ENCODE measurements at places on chromosomes 1 and 21.

- no peak for DNase-seq
Measured at GRCh38 chr1:232927830-232928505, 22.4 kb upstream of the NTPCR start.

GRCh38 chr1:234931404-234931973, 197.1 kb downstream of the TOMM20 start:
- DNase-seq: no peak

GRCh38 chr1:2525920-2526823, at the start of gene PANK4:
Gene PANK4, minus strand, starts transcription at chr1:2526596. Its CDS starts 9 bp downstream, at chr1:2526587.
- DNase-seq: peak; percentile 87

DNA sequence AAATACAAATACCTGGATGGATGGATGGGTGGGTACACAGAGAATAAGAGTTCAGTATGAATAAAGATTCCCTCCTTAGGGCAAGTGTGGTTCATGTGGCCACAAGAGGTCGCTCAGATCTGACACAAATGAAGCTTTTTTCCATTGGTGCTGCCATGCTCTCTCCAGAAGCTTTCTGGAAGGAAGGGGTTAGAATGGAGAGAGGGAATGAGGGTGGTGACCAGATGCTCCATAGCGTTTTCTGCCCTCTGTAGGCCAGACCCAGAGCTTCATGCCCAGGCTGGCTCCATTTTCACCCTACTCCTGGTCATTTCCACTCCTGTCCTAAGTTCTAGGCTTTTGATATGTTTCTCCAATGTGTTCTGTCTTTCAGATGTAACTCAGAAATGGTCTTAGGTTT, 3.3 kb upstream of the FCRL6 start:
- DNase-seq: peak; percentile 24

DNA sequence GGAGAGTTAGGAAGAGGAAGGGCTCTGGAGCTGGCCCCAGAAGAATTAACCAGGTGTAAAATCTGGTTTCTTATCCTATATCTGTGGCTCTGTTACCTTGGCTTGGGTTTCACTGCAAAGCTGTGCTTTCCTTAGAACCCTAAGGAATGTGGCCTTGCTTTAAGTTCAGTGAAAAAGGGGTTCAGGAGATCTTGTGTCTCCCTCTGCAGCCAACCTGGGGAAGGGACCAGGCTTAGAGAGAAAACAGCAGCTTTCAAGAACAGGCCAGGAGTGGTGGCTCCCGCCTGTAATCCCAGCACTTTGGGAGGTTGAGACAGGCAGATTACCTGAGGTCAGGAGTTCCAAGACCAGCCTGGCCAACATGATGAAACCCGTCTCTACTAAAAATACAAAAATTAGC, 16.1 kb upstream of the MYCL start:
- DNase-seq: no peak

DNA sequence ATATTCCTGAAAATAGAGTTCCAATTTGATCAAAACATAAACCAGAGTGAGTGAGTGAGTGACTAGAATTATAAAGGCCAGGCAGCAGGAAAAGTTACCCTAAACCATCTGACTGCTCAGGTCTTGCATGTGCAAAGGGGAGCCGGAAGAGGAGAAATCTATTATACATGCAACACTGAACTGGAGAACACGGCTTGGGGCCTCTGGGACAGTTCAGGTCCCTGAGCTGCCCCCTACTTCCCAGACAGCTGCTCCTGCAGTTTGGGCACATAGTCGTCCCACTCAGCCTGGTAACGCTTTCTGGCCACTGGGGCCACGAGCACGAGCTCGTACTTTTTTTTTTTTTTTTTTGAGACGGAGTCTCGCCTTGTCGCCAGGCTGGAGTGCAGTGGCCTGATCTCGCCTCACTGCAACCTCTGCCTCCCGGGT, 40.1 kb downstream of the PTPRC start:
- peak; percentile 21 for DNase-seq

DNA sequence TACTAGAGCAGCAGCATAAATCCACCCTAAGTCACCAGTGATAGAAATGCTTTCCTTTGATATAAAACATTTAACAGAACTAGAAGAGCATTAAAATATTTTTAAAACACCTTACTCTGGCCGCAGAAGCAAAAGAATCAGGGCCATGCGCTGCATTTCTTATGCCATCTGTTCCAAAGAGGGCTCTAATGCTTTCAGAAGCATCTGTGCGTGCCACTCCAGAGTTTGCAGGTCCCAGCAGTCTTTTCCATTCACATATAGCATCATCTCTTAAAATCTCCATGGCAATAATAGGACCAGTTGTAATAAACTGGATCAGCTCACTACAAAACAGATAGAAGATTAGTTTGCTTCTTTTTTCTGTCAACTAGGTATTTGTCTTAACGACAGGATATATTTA, 69.2 kb downstream of the NME7 start:
- DNase-seq: no peak

DNA sequence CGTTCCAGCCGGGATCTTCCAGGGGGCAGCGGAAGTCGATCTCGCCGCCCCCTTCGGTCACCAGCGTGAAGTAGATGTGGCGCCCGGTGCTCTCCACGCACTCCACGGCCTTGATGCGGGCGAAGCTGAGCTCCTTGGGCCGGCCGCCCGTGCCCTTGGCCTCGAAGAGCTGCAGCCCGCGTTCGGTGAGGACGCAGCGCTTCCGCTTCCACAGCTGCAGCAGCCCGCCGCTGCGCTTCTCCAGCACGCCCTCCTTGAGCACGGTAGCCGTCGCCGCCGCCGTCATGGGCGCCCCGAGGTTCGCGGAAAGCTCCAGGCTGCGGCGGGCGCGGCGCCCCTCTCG, 516 bp downstream of the PHLDA3 start:
- no peak for DNase-seq

- DNase-seq: no peak
Measured at GRCh38 chr21:31414263-31415000, 70.4 kb upstream of the TIAM1 start.

DNA sequence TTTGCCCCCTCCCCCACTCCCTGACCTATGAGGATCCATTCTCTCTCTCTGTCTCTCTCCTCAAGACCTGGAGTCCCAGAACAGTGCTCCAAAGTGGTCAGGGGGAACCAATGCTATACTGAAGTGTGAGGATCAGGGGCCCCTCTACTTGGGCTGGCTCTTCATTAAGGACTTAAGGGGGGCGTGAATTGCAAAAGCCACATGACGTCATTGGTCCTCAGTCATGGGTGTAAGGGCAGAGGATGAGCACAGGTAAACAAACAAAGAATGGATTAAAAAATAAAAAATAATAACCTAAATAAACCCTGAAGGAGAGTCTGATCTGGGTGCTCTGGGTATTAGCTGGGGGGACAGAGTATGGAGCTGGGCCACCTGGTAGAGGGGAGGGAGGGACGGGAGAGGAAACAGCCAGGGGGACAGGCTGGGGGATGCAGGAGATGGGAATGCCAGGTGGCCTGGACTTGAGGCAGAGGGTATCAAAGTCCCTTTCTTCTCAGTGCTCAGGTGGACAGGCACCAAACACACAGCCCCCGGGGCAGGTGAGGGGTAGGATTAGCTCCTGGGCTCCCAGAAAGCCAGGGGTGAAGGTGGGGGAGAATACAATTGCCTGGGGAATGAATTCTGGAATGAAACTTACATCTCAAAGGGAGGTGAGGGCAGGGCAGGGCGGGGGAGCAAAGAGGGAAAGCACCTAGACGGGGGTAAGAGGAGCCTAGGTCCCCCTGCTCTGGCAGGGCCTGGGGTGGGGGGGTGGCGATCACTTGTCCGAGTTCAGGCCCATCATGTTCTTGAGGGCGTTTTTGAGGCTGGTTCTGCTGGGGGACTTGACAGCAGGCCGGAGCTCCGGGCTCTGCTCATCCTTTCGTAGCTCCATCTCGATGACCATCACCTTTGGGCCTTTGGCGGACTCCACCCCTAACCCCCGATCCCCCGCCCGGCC, 4.6 kb downstream of the MPZ start:
- no peak for DNase-seq

- peak; percentile 24 for DNase-seq
Measured at GRCh38 chr1:32754317-32755097, 51.9 kb upstream of the SYNC start.

GRCh38 chr1:6890686-6891085, 105.4 kb downstream of the CAMTA1 start:
- DNase-seq: no peak

DNA sequence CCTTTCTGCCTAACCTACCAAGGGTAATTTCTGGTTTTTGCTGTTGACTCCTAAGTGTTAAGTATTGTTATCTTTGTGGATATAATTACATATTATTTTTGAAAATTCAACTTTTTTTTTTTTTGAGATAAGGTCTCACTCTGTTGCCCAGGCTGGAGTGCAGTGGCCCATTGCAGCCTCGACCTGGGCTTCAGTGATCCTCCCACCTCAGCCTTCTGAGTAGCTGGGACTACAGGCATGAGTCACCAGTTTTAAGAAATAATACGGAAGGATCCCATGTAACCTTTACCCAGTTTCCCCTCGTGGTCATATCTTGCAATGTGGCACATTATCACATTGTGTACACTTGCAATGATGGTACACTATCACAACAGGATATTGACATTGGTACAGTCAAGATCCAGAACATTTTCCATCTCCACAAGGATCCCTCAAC, 3.1 kb downstream of the CHD1L start:
- DNase-seq: no peak

GRCh38 chr1:23163395-23163794, 5.3 kb downstream of the LUZP1 start:
- no peak for DNase-seq

DNA sequence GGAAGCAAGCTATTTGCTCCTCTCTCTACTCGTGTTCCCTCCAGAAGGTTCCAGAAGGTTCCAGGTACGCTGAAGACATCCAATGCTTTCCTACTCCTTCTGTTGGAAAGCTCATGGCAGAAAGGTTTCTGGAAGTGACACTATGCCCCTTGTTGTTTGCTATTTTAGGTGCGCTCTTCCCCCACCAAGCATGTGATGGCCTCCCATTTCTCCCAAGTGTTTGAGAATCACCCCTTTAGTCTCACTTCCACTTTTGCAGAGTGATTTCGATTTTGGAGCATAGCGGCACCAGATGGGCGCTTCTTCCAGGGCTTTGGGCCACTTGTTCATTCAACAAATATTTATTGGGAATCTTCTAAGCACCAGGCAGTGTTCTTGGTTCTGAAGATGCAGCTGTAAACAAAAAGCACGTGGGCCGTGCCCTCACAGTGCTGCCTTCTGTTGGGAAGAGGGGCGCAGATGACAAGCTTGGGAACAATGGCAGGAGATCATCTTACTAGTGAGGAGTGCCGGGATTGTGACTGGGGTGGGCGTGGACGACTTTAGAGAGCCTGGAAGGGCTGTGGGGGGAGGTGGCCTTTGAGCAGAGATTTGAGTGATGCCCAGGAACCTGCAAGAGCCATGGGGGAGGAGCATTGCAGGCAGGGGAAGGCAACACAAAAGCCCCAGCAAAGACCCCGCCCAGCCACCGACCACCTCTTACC, 43.0 kb upstream of the TARDBP start:
- DNase-seq: no peak

GRCh38 chr1:194829492-194829891, 1643.1 kb upstream of the B3GALT2 start:
- no peak for DNase-seq

DNA sequence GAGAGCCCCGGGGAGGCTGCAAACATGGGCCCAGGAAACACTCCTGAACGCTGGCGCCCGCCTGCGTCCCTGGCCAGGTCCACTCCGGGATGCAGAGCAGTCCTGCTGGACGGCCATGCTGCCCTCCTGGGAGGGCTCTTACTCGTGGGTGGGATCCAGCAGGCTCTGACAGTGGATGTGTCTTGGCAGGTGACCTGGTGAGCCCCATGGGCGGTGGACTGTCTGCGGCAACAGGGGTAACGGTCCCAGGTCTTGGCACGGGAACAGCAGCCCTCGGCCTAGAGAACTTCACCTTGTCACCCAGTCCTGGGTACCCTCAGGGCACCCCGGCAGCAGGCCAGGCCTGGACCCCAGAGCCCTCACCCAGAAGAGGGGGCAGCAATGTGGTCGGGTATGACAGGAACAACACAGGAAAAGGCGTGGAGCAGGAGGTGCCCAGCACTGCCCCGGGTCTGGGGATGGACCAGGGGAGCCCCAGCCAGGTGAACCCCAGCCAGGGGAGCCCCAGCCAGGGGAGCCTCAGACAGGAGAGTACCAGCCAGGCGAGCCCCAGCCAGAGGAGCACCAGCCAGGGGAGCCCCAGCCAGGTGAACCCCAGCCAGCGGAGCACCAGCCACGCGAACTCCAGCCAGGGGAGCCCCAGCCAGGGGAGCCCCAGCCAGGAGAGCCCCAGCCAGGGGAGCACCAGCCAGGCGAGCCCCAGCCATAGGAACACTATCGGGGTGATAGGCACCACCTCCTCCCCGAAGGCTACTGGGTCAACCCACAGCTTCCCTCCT, 39.8 kb downstream of the UMODL1 start:
- DNase-seq: no peak

- peak; percentile 24 for DNase-seq
Measured at GRCh38 chr1:65147424-65148177, 402 bp upstream of the AK4 start.

DNA sequence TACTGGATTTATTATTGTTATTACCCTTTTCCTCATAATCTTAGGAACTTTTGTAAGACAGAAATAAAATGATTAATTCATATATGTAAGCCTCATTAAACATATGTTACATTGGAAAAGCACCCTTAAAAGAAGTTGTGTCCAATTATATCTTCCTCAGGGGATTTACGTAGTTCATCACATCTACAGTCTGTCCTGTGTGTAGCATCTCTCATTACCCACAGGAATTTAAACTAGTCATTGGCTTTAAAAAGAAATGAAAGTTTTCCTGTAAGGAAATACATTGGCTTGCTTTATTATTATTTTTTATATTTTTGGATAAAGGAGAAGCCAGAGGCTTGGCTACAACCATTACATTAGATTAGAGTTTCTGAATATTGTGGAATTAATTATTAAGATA, 56.1 kb downstream of the SWT1 start:
- no peak for DNase-seq

DNA sequence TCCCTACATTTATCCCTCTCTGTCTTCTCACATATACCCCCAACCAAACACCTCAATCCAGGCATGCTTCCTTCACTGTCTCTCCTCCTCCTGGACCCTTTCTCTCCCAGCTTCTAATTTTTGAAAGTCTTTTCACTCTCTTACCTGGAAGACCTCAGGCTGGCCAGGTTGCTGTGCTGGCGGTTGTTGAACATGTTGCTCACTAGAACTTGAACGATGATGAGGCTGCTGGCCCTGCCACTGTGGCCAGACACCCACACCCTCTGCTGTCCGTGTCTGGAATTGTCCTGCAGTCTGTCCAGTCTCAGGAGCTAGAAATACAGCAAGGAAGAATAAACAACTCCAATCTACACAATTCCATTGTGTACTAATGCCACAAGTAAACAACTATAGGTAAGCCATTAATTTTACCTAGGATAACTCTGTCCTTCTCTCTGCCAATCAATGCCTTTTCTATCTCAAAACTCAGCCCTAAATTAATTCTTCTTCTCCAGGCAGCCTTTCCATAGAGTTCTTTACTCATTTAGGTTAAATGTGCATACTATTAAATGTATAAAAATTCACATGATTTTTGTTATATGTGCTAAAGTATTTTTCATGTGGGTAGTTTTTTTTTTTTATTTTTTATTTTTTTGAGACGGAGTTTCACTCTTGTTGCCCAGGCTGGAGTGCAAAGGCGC, 5.1 kb upstream of the CTSK start:
- DNase-seq: no peak

Measured in stimulated activated CD4-positive, alpha-beta T cell treated with anti-CD3 and anti-CD28 coated beads, Interleukin-4, amount 100 ng/mL, for 4 hours (primary cell).